Umbilical cord (tissue), 2 donors: ENCODE measurements at places on chromosomes 1 and 21.

- no peak for DNase-seq
These were observed 13.2 kb upstream of the MFN2 start for GRCh38 chr1:11967028-11967547.

DNA sequence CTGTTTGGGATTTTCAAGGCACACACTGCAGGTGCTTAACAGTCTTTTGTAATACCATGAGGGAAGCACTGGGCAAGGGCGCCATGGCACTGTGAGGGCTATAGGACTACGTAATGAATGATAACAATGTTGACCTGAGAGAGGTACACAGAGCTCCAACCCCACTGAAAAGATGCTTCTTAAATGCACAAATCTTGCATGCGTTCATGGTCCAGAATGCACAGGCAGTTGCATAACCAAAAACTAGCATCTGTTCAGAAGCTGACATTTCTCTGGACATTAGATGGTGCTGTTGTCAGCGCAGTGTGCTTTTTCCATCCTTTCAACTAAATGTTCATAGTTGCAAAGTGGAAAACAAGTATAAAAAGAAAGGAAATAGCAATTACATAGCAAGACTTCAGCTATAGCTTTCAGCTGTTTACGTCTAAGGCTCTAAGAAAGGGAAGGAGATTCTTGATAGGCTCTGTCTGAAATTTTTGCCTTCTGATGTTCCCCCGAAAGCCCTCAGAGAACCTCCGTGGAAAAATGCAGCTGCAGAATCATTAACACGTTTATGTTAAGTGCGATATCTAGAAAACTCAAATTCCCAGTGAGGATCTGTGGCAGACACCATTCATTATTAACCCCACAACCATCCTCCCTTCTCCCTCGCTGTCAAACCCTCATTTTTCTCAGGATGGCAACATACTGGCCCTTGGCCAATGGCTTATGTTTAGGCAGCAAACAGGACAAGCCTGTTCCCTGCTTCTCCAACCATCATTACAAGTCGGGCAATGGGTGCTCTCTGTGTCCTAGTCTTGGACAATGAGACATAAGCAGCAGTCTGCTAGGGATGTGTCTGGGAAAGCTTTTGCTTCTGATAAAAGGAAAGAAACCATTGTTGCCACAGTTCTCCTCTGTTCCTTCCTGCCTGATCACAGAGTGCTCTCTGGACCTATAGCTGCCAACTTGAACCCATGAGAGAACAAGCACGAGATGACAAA is 8.2 kb upstream of the TARBP1 start:
- peak; percentile 88 for DNase-seq

DNA sequence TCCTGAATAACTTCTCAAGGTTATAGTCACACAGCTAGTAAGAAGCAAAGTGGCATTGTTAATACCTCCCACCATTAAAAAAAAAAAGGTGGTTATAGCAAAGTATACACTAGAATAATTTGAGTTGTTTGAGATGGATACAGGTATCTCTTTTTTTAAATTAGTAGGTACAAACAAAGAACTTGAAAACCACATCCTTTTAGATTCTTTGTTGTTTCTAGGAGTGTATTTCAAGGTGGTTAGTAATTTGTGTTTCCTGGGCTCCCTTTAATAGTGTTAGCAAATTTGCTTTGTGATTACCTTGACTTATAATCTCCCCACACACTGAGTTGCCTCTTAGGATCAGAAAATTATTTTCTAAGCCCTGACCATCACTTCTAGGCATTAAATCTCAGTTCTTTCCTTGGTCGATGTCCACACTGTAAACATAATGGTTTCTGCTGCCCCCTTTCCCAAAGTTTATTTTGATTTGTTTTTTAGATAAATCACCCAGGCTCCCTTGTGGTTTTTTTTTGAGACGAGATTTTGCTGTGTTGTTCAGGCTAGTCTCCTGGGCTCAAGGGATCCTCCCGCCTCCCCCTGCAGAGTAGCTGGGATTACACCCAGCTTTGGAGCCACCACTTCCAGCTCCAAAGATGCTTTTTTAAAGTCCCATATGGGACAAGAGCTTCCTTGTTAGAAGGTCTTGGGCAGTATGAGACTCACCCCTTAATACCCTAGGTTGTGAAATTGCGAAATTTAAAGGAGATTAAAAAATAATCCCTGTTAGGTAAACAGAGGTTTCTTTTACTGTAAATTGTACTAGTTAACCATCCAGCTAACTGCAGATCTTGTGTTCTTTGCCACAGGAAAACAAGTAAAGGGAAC is 6.2 kb downstream of the AKIRIN1 start:
- DNase-seq: no peak

DNA sequence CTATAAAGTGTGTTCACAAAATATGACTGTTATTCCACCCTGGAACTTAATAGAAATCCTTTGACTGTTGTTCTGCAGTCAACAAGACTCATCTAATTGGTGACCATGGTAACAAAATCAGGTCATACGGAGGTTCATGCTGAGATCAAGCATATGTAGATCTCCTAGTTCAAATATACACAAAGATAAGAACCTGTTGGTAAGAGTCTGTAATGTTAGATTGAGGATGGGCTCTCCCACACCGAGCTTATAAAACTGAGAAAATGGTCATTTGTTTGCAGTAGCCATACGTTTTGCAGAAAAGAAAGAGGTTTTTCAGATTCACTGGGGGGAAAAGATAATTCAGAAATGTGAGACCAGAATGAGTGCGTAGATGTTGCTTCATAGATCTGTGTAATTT is 468.1 kb downstream of the RPS6KC1 start:
- DNase-seq: no peak

GRCh38 chr1:230230948-230231773 is 164.1 kb downstream of the GALNT2 start:
- no peak for DNase-seq

- DNase-seq: no peak
These were observed 208.5 kb downstream of the KCNT2 start for GRCh38 chr1:196399713-196400112.

GRCh38 chr1:51063121-51063520 is 38.9 kb upstream of the C1orf185 start:
- DNase-seq: no peak

- DNase-seq: peak; percentile 72
These were observed 334.8 kb upstream of the CAMK1G start for GRCh38 chr1:209248649-209249279.
